ENCODE measurements at places on chromosomes 5 and 9.

DNA sequence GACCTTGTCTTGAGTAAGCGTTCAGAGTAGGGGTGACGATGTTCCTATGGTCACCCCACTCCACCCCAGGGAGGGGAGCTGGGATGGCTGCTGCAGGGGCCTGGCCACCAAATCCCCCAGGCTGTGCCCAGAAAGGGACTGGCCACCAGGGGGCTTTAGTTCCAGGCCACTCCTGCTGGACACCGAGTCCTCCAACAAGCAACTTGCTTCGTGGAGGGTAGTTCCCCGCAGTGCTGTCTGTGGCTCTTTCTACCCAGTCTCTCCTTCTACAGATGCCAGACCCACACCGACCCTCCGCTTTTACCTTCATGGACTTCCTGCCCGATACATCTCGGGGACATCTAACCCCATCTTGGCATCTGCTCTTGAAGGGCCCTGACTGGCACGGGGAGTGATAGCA, 35.7 kb upstream of the GABRP start:
- DNase-seq: no peak

GRCh38 chr9:7910426-7911020, 110.9 kb upstream of the DMAC1 start:
- DNase-seq: no peak

GRCh38 chr5:2166306-2166978, 283.7 kb upstream of the IRX4 start:
- no peak for DNase-seq

GRCh38 chr5:73135429-73136054, 15.2 kb downstream of the TMEM171 start:
- no peak for DNase-seq

GRCh38 chr5:74916831-74917710, 50.9 kb upstream of the FAM169A start:
- no peak for DNase-seq

DNA sequence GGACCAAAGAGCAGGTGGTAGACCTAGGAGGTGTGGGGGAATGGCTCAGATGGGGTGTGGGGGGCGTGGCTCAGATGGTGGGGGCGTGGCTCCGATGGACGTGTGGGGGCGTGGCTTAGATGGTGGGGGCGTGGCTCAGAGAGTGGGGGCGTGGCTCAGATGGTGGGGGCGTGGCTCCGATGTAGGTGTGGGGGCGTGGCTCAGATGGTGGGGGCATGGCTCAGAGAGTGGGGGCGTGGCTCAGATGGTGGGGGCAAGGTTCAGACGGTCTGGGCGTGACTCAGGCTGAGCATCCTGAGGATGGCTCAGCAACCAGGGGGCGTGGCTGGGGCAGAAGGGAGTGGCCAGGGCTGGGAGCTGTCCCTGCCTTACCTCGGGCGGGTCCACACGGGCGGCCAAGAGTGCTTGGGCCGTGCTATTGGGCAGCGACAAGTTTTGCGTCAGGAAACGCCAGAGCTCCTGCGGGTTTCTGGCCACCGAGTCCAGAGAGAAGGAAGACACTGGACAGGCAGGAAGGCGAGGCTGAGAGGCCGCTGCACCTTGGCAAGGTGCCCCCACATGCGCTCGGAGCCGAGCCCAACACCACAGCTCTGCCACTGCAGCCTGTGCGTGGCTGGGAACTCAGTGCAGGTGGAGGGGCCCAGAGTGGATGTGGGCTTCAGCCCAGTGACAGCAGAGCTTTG, 5.9 kb downstream of the ABCA2 start:
- DNase-seq: peak; percentile 63

- DNase-seq: no peak
These were observed 120.6 kb downstream of the SEMA6A start for GRCh38 chr5:116453988-116454411.

DNA sequence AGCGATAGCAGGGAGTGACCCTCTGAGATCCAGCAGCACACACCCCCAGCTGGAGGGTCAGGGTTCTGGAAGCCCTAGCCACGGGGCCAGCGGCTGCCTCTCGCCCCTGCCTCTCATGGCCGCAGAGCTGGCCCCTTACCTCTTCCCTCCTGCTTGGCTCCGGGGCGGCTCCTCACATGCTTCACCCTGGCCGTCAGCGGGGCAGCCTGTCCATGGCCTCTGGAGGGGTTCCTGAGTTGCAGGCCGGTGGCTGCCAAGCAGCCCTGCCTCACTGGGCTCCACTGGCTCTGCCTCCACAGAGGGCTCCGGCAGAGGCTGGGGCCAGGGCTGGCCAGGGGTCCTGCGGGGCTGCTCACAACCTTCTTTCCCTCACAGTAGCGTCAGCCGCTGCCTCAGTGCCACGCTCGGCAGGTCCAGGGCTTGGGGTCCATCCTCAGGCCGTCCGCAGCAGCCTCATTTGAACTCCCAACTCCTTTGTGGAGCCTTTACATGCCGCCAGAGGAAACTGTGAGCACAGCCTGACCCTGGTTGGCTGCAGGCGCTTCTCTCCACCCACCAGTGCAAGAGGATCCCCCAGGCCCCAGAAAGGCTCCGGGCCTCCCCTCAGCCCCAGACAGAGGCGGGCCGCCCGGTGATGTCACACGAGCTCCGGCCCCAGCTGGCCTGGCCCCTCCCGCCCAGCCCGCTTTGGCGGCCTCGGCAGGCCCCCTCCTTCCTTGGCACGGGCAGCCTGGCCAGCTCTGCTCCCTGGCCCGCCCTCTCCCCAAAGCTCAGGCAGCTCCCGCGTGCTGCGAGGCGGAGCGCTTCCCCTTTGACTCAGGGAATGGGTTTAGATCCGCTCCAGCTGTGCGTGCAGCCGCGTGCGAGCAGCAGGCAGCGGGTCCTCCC, at the start of gene ANGPTL2:
Gene ANGPTL2, minus strand, starts transcription at position 460 of the 888 bp plus-strand sequence. CDS start 13,904 bp downstream, outside the sequence.
- peak; percentile 22 for DNase-seq

DNA sequence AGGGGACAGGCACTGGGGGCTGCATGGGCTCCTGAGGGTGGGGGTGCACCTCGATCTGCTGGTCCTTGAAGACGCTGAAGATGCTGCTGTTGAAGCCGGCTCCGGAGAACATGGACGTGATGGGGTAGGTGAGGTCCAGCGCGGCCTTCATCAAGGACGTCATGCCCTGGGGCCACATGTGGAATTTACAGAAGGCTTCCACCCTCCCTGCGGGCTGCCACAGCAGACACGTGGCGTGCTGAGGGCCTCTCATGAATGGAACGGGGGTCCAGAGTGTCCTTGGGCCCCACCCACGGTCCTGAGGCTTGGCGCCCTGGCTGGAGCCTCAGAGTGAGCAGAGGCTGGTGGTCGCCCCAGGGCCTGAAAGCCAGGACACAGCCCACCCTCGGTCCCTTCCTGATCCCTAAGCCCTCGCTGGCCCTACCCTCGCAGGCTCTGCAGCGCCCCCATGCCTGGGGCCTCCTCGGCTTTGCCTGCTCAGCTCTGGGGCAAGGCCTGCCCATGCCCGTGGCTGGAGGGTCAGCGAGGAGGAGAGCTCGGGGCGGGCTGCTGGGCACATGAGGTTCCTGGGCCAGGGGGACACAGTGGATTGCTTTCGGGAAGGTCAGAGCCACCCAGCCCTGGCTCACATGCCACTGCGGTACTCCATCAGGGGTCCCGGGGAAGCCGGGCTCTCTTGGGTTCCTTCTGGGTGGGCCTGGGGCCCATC, 5.3 kb upstream of the NSMF start:
- DNase-seq: no peak

- DNase-seq: no peak
These were observed 54.6 kb upstream of the TCF7 start for GRCh38 chr5:134059758-134060495.

DNA sequence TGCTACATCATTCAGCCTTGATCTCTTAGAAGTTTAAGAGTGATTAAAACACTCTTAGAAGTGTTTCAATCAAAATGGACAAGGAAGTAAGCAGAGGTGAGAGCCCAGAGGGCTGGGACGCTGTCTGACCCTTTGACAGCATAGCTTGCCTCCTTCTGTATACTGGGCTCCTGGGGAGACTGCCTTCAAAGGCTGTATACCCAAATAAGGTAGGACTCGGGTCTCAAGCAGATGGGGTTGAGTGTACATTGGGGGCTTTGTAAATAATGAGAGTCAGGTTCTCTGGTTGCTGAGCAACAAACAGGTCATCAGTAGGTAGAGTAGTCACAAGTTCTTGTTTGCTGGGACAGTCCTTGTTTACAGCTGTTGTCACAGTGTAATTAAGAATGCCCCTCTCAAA, 97.1 kb downstream of the PJA2 start:
- no peak for DNase-seq

- DNase-seq: no peak
These were observed 791.9 kb upstream of the CDH6 start for GRCh38 chr5:30401479-30402058.

- DNase-seq: no peak
These were observed 547.5 kb downstream of the ELAVL2 start for GRCh38 chr9:23278561-23278960.

- no peak for DNase-seq
These were observed 135.0 kb upstream of the LHFPL2 start for GRCh38 chr5:78783434-78784130.

DNA sequence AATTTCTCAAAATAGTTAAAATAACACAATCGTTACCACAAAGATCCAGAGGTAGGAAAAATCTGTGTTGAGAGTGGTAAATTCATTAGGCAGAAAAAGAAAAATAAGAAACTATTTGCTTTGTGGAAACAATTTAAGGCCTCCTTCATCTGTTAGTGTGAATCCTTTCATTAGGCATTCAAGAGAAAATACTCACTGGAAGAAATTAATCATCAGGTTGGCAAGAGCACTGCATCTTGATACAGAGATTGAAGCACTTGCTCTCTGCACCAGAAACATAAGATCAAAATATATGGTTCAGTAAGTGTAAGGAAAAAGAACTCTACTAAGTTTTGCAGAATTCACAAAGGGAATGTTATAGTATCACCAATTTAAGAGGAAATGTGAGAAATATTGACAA, 44.4 kb downstream of the TTC39B start:
- no peak for DNase-seq

- no peak for DNase-seq
These were observed 64.3 kb upstream of the CAMK4 start for GRCh38 chr5:111159845-111160244.

DNA sequence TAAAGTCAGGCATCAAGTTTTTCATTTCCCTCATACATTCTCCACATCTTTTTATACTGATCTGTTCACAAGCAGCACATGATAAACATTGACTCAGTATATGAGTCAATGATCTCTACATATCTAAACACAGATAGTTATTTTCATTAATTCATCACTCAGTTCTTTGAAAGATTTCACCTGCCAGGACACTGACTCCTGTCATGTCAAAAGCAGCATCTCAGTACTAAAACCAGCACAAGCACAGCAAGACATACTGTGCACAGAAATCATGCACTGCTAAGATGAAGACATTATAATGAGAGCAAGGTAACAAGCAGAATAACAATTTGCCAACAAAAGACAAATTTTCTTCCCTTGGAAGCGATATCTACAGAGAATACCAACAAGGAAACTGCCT, 206.1 kb upstream of the COX7C start:
- DNase-seq: no peak

DNA sequence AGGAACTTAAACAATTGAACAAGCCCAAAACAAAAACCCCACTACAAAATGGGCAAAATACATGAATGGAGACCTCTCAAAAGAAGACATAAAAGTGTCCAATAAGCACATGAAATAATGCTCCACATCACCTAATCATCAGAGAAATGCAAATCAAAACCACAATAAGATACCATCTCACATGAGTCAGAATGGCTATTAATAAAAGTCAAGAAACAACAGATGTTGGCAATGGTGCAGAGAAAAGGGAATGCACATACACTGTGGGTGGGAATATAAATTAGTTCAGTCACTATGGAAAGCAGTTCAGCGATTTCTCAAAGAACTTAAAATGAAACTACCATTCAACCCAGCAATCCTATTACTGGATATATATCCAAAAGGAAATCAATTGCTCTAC, 337.4 kb upstream of the GRIA1 start:
- no peak for DNase-seq

DNA sequence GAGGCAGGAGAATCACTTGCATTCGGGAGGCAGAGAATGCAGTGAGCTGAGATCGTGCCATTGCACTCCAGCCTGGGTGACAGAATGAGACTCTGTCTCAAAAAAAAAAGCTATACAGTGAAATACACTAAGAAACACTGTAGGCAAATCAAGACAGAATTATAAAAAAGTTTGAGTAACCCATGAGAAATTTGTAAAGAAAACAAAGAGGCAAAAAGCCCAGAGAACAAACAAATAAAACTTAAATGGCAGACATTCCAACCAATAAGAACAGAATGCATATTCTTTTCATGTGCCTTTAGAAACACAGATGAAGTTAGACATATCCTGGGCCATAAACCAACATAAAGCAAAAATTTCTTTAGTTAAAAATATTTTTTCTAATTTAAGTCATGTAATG, 30.6 kb downstream of the ZNF169 start:
- DNase-seq: no peak

DNA sequence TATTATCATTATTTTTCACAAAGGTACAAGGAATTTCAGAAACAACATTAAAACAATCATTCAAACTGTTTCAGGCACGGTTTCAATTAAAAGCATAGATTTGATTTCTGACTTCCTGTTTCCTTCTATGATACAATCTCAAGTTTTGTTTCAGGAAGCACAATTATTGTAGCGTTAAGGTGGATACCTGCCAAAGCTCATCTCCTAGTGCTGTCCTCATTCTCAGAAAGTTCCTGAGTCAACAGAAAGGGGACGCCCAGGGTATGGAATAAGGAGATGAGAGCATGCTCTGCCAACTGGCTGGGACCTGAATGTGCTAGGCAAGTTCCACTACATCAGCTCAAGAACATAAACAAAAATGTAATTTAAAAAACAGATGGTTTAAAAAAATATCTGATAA, 2.0 kb upstream of the TRIM14 start:
- DNase-seq: no peak

DNA sequence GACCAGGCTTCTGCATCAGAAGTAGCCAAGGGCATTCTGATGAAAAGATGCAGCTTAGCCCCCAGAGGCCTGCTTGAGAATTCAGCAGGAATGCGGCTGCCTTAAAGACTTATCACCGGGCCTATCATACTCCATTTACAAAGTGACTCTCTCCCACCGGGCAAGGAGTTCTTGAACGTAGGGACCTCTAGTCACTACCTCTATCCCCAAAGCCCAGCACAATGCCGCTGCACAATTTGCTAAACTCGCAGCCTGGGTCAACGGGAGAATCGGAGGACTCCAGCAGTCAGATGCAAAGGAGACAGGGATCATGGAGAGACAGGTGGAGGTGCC, 661 bp downstream of the PDCL start:
- DNase-seq: no peak

DNA sequence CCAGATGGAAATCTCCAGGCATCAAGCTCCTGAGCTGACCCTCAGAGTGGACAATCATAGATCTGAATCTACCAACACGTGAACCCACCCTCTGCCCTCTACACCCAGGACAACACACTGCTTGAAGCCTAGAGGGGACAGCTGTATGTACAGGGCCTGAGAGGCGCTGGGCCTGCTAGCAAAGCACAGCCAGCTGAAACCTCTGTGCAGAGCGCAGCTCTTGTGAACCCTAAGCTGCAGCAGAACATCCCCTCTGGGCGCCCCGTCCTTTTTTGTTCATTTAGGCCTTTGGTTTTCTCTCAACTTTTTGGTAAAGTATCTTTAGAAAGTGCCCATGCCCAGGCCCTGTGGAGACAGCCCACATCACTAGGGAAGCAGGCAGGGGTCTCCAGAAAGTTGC, 62.4 kb upstream of the SPTLC1 start:
- DNase-seq: no peak

GRCh38 chr5:156552855-156553358, 225.9 kb downstream of the SGCD start:
- no peak for DNase-seq

All from T-helper 1 cell (primary cell).